Muscle of arm (tissue), 14 donors: ENCODE measurements at places on chromosomes 1 and 21. TPM values are rescaled to one million over a fixed set of nuclear protein-coding genes. Genes with fewer than 3 reads are reported as not detected.

Gene PRCC
- 97.7 TPM for polyA plus RNA-seq

GRCh38 chr1:6249739-6250689, 6.0 kb downstream of the HES3 start:
- no peak for DNase-seq

- no peak for DNase-seq
These were observed 217.8 kb upstream of the B3GALT2 start for GRCh38 chr1:193404236-193404635.

Gene FHL3
- 144 TPM for polyA plus RNA-seq

- DNase-seq, result no peak
These were observed 234.0 kb downstream of the NPHP4 start for GRCh38 chr1:5758000-5758858.

Gene CD2
- polyA plus RNA-seq, result 0.22 TPM

Gene FCMR
- 1.7 TPM for polyA plus RNA-seq
